Effector memory CD4-positive, alpha-beta T cell (primary cell): ENCODE measurements at places on chromosomes 11 and 22.
A peak's percentile ranks its signal among the peaks of the same experiment; 100 is the strongest.

GRCh38 chr22:30290342-30291057 lies 1.2 kb upstream of the CASTOR1 start:
- peaks cover 24% of the 10 kb centered on the region for H3K4me1 ChIP-seq
- peak overlapping the region; percentile 67 for H3K4me3 ChIP-seq
- DNase-seq, result no peak
- H3K27ac ChIP-seq, result peak overlapping the region; percentile 44
- H3K27me3 ChIP-seq, result no peaks in the 10 kb centered on the region

DNA sequence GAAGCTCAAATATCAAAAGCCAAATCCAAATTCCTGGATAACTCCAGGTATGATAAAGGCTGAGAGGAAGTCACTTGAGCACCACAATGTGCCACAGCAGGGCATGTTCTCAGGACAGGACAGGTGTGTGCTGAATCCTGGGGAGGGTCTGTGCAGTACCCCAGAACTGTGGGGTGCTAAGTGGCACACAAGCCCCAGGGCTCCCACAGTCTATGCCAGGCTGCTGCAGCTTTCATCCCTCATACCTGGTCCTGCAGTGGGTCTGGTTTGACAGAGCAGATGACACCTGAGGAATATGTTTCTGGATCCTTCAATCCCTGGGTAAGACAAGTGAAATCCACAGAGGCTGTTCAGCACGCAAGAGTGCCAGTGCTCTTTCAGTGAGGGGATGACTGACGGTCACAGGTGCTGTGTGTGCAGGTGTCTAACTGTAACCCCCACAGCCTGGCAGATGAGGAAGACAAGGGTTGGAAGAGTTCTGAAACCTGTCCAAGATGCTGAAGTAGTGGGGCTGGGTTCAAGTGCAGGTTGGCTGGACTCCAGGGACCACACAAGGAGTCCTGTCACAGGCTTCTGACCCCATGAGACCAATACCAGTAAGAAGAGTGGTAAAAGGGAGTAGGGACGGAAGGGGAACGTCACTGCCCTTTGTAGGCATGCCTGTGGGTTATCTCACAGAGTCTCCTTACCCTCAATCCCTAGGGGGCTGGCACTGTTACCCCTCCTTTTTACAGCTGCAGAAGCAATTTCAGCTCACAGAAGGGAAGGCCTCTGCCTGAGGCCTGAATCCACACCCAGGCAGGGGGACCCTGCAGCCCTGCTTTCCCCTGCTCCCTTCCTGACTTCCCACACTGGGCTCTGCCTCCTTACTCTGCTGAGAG lies 14.1 kb downstream of the SERPIND1 start:
- H3K4me1 ChIP-seq, result no peaks in the 10 kb centered on the region
- peaks cover 44% of the 10 kb centered on the region for H3K36me3 ChIP-seq
- no peak for DNase-seq
- no peaks in the 10 kb centered on the region for H3K27me3 ChIP-seq
- H3K27ac ChIP-seq, result no peak overlapping the region
- H3K4me3 ChIP-seq, result no peak overlapping the region

GRCh38 chr11:2892215-2892966 lies 6.8 kb upstream of the CDKN1C start:
- peaks cover 24% of the 10 kb centered on the region for H3K4me1 ChIP-seq
- H3K4me3 ChIP-seq, result peak overlapping the region; percentile 38
- peak; percentile 27 for DNase-seq
- peak overlapping the region; percentile 62 for H3K27ac ChIP-seq
- no peaks in the 10 kb centered on the region for H3K36me3 ChIP-seq

DNA sequence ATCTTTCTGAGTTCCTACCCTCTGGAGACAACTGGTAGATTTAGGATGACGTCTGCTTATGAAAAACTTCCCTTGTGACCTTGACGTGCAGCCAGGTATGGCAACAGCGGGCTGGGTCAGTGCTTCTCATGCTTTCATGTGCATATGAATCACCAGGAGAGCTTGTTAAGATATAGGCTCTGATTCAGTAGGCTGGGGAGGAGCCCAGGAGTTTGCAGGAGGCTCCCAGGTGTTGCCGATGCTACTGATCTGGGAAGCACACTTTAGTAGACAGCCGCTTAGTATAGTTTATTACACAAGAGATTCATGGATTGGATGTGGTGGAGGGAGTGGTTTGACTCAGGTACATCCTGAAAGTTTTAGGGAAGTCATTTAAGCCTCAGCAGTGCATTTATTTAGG lies 23.8 kb downstream of the DIXDC1 start:
- no peak overlapping the region for H3K27ac ChIP-seq
- H3K4me3 ChIP-seq, result no peak overlapping the region
- DNase-seq, result no peak
- no peaks in the 10 kb centered on the region for H3K4me1 ChIP-seq

DNA sequence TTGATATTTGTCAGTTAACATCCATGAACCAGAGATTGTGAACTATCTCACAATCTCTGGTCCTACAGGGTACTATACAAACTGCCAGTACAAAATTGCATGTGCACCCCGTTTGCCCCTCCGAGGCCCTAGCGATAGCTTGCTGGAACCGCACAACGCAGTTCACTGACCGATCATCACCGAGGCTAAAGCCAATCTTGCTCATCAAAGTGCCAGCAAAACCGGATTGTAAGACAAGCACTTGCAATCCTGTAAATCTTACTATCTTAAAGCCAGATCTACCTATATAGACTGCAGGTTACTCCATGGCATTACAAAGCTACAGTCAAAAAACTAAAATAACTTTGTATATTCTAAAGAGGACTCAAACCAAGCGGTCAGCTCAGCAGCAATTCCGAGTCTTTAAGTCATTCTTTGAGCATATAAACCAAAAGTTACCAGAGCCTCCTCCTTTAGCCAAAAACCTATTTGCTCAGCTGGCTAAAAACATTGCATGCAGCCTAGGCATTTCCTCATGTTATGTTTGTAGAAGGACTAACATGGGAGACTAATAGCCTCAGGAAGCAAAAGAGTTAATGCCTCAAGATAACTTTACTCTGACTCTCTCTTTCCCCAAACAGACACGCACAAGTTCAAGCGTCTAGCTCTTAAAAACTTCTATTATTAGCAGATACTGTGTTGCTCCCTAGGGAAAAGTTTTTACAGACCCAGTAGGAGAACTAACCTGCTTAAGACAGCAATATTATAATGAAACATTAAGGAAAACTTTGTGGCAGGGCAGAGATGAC lies 30.7 kb upstream of the CPT1A start:
- H3K4me1 ChIP-seq, result no peaks in the 10 kb centered on the region
- H3K27ac ChIP-seq, result no peak overlapping the region
- H3K27me3 ChIP-seq, result peaks cover 9% of the 10 kb centered on the region
- DNase-seq, result no peak

GRCh38 chr11:60158636-60159035 lies 24.2 kb downstream of the MS4A6A start:
- H3K27ac ChIP-seq, result no peak overlapping the region
- no peaks in the 10 kb centered on the region for H3K27me3 ChIP-seq
- H3K4me3 ChIP-seq, result no peak overlapping the region
- no peaks in the 10 kb centered on the region for H3K4me1 ChIP-seq

DNA sequence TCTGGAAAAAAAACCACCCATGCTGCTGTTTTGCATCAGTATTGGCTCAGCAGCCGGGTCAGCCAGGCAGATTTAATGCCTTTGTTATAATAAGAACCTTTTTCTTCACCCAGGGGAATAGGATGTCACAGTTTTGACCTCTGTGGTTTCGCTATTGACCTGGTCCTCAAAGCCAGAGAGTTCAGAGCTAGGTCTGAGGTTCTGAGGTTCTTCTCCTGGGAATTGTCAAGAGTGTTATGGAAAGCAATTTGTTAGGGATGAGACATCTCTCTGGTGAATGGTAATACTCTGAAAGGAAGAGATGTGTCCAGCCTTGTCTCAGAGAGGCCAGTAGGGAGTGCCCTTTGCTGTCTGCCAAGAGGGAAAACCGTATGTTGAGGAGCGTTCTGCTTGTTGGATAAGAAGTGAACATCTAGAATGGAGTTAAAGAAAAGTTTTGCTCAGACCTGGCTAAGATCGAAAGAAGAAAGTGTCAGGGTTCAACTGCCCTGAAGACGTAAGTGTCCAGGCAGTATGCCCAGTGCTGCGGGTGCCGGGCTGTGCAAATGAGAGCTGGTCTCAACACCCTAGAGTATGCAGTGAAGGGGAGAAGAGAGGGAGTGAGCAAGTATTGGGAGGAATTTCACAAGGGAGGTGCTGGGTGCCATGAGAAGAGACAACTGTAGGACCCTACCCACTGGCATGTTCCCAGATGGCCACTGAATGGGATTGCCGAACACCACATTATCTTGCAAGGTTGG lies 150.9 kb upstream of the TTC12 start:
- no peak for DNase-seq
- H3K27me3 ChIP-seq, result no peaks in the 10 kb centered on the region
- no peaks in the 10 kb centered on the region for H3K36me3 ChIP-seq
- H3K27ac ChIP-seq, result no peak overlapping the region
- no peak overlapping the region for H3K4me3 ChIP-seq

DNA sequence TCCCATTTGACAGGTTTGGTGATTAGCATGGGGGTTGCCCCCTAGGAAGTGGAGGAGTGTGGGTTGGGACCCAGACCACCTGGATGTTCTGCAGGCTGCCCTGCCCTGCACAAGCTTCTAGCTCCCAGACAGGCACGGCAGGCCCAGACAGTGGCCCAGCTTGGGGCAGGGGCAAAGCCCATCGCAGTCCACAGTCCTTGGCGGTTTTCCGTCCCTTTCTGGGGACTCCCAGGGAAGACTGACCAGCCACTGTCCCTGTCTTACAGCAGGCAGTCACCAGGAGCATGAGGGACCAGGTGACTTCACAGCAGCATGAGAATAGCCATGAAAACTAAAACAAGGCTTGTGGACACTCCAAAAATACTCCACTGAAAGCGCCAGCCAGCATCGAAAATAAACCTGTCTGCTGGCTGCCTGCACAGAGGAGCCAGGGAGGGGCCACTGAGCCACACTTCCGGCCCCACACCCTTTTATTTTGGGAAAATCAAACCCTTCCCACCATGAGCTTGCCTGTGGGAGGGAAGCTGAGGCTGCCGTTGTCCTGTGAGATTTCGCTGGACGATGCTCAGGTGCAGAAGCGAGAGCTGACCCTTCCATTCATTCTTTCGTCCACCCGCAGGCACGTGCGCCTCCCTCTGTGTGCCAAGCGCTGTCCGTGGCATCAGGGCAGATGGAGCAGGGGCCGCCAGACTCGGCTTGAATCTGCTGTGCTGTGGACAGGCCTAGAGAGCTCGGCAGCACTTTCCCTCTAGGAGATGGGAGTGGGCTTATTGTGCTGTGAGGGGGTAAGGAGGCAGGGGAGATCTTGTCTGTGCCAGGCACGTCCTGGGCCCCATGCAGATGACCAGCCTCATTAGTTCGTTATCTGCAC lies 28.0 kb downstream of the FADD start:
- no peaks in the 10 kb centered on the region for H3K36me3 ChIP-seq
- no peak overlapping the region for H3K4me3 ChIP-seq
- no peaks in the 10 kb centered on the region for H3K27me3 ChIP-seq
- DNase-seq, result no peak
- no peaks in the 10 kb centered on the region for H3K4me1 ChIP-seq

- H3K36me3 ChIP-seq, result no peaks in the 10 kb centered on the region
- no peak within 1 kb of the TSS for H3K4me3 ChIP-seq
- H3K4me1 ChIP-seq, result no peaks in the 10 kb centered on the region
Observed at GRCh38 chr11:63369165-63369970, at the start of gene SLC22A9. SLC22A9 (plus strand) TSS chr11:63369785; CDS start chr11:63370057, 272 bp downstream.

DNA sequence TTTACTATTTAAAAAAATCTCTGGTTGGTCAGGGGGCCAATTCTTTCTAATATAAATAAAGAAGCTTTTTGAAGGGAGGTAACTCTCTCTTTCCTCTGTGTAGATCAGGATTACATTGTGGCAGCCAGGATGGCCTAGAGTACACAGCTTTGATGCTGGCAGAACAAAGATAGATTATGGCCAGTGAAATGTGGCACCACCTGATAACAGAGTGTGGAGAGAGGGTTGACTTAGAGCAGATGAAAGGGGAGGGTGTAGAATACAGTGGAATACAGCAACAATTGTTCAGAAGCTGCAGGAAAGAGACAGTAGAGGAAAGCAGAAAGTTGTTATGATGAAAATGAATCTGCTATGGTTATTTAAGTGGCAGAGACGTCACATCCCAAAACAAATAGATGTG lies 99.0 kb downstream of the FAR1 start:
- no peaks in the 10 kb centered on the region for H3K36me3 ChIP-seq
- no peak for DNase-seq
- H3K4me1 ChIP-seq, result no peaks in the 10 kb centered on the region
- H3K4me3 ChIP-seq, result no peak overlapping the region
- no peak overlapping the region for H3K27ac ChIP-seq
- no peaks in the 10 kb centered on the region for H3K27me3 ChIP-seq

DNA sequence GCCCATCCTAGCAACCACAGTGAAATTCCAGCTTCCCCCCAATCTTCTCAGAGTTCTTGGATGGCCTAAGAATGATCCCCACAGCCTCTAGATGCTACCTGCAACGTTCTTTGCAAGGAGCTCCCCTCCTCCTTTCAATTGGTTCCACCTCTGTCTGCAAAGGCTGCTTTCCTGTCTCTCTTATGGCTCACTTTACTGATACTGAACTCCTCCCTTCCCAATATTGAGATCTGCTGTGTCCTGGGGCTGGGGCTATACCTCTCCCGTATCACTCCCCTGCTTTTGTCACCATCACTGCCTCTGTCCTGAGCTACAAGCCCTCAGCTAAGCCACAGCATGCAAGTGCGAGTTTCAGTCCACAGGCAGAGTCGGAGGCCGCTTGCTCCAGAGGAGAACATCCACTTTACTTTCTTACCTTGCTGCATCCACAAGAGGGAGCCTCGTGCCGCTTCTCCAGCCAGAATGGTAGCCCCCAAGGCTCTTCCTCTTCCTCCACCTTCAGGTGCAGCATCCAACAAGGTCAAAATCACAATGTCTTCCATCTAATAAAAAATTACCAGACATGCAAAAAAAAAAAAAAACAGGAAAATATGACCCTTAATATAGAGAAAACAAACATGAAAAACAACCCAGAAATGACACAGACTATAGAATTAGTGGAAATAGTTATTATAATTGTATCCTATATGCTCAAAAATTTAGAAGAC lies 48.6 kb upstream of the TMEM45B start:
- no peak overlapping the region for H3K27ac ChIP-seq
- H3K4me1 ChIP-seq, result no peaks in the 10 kb centered on the region
- H3K36me3 ChIP-seq, result no peaks in the 10 kb centered on the region
- no peak for DNase-seq
- no peak overlapping the region for H3K4me3 ChIP-seq

GRCh38 chr22:39204216-39204615 lies 40.6 kb downstream of the PDGFB start:
- H3K4me1 ChIP-seq, result peaks cover 5% of the 10 kb centered on the region
- DNase-seq, result no peak
- H3K36me3 ChIP-seq, result no peaks in the 10 kb centered on the region
- no peaks in the 10 kb centered on the region for H3K27me3 ChIP-seq

DNA sequence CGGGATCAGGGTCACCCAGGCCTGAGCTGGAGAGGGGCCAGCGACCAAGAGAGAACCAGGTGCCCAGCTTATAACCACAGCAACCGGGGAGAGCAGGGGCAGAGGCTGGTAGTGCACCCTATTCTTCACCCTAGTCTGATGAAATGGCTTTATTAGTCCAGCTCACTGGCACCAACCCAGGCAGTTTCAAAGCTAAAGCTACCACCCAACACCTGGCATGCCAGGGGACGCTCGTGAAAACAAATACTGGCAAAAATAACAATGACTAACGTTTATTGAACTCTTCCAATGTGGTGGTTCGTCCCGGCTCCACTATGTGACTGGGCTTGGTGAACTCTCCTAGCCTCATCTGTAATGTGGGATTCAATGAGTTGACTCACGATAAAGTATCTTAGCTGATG lies 30.6 kb downstream of the SCGB1A1 start:
- H3K36me3 ChIP-seq, result no peaks in the 10 kb centered on the region
- no peak overlapping the region for H3K4me3 ChIP-seq
- no peak for DNase-seq
- H3K27ac ChIP-seq, result no peak overlapping the region

GRCh38 chr11:122723106-122723505 lies 67.6 kb downstream of the UBASH3B start:
- no peaks in the 10 kb centered on the region for H3K36me3 ChIP-seq
- H3K27ac ChIP-seq, result no peak overlapping the region
- no peak overlapping the region for H3K4me3 ChIP-seq
- no peak for DNase-seq
- H3K4me1 ChIP-seq, result peaks cover 40% of the 10 kb centered on the region
- no peaks in the 10 kb centered on the region for H3K27me3 ChIP-seq
